Caudate nucleus (tissue), 63 donors: ENCODE measurements at places on chromosomes 4 and X.

- DNase-seq = no peak
Measured at GRCh38 chrX:103927030-103927429, 35.4 kb upstream of the TMSB15B start.

DNA sequence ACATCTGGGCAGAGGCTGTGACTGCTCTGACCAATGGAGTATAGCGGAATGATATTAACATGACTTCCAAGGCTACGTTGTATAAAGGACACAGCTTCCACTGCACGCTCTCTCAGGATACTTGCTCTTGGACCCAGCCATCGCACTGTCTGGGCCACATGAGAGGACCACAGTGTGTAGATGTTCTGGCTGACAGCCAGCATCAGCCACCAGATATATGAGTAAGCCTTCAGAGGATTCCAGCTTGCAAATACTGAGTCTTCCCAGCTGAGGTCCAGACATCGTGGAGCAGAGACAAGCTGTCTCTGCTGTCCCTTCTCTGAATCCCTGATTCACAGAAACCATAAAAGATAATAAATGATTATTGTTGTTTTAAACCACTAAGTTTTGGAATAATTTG, 146.8 kb upstream of the USP9X start:
- DNase-seq = no peak

- no peak for DNase-seq
Measured at GRCh38 chr4:54484383-54484782, 173.4 kb upstream of the KIT start.

GRCh38 chrX:2172359-2172758, 328.4 kb downstream of the DHRSX start:
- no peak for DNase-seq
